ENCODE measurements at places on chromosomes 11 and 22.
A peak's percentile ranks its signal among the peaks of the same experiment; 100 is the strongest.

GRCh38 chr22:17817079-17817478 lies 42.8 kb upstream of the BID start:
- DNase-seq: no peak

- no peak for DNase-seq
Measured at GRCh38 chr11:2436521-2437031, 7.7 kb downstream of the TRPM5 start.

- DNase-seq: no peak
Measured at GRCh38 chr11:22703040-22703439, 36.6 kb downstream of the GAS2 start.

DNA sequence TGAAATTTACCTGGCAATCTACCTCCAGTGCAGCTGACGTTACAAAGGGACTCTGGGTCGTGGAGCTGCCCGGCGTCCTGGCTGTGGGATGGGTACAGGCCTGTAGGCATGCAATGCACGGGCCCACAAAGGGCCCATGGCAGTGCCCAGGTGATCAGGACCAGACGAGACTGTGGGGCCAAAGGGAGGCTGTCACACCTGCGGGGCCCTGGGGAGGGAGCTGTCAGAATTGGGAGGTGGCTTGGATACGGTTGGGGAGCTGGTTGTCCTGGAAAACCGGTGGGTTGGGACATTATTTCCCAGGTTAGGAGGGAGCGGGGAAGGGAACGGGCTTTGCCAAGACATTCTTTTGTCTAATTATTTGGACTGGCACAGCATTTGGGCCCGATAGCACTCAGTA lies 958.5 kb downstream of the BRD1 start:
- no peak for DNase-seq

DNA sequence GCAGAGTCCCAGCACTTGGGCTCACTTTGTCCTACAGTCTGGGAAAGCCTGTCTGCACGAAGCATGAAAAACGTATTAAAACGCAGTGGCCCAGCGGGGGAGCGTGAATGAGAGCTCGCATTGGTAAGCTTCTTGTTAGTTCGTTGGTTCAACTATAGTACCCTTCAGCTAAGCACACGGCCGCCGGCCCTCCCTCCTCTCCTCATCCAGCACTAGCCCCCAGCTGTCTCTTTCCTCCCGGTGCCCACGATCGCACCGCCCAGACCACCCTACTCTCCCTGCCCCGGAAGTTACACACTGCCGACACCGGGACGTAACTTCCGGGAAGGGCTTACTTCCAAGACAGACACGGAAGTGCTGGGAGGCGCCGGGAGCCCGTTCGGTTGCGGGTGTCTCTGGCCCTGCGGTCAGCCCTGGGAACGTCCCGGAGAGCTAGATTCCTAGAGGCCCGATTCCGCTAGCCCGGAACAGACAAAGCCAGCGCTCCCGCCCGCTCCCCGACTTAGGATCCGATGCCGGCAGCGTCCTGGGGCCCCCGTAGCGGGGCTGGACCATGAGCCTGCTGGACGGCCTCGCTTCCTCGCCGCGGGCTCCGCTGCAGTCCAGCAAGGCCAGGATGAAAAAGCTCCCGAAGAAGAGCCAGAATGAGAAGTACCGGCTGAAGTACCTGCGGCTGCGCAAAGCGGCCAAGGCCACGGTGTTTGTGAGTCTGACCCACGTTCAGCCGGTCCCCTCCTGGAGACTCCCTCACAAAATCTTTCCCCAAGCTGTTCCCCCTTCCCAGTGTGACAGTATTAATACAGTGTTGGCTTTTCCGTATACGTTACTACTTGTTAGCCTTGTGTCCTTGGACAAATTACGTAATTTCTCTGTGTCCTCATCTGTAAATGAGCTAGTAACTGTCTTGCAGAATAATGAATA lies at the start of gene TBRG1:
TSS of gene TBRG1 (plus strand) at position 334 of the 921 bp plus-strand sequence. CDS start at position 554, 220 bp downstream.
- DNase-seq: peak; percentile 78

DNA sequence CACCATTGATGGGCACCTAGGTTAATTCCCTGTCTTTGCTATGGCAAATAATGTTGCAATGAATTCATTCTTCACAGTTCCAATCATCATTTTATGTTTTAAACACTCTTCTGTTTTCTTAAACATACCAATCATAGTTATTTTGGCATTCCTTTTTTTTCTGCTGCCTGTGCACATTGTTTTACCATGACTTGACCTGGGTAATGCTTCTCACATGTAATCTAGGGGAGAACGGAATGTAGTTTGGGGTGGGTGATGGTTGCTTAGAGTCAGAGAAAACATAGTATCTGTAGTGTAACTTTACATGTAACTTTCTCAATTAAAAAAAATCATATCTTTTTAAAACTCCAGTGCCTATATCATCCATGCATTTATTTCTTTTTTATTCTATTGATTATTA lies 1945.3 kb upstream of the RAG2 start:
- no peak for DNase-seq

DNA sequence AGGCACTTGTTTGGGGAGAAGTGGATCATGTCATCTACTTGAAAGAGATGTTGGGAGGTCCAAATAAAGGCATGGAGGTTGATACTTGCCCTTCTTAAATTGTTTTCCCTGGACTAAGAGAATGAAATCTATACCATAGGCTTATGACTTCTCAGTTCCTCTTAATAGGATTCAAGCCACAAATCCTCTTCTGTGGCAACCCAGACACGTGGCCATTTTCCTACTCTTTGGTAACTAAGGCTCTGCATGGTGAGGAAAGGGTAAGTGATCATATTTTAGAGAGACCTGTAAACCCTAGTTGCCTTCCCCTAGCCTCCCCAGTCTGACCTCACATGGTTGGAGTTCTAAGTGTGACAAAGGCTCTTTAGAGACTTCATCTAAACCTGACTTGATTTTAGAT lies 72.9 kb upstream of the CD44 start:
- no peak for DNase-seq

DNA sequence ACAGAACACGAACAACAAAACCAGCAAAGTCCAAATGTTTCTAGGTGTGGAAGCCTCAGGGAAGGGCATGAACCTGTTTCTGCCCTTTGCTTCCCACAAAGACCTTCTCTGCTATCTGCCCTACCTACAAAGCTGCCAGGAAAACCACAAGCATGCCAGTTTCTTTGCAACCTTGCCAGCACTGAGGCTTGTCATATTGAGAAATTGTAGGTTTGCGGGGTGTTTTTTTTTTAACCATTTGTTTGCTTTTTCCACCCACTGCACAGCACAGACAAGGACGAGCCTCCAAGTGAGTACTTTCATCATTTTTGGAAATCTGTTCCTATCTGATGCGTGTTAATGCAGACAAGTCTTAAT lies 12.8 kb downstream of the PARVG start:
- DNase-seq: no peak

DNA sequence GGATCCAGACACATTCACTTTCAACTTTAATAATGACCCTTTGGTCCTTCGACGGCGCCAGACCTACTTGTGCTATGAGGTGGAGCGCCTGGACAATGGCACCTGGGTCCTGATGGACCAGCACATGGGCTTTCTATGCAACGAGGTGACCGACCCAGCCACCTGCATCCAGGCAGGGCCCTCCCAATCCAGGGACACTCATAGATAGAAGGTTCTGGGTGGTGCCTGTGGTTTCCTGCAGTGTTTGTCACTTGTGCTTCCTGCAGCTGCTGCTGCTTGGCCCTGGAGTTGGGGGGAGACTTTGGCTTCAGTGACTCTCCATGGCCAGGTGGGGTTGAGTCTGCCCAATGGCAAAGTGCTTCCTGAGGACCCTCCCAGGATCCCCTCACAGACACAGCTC lies 7.3 kb downstream of the APOBEC3B start:
- no peak for DNase-seq

DNA sequence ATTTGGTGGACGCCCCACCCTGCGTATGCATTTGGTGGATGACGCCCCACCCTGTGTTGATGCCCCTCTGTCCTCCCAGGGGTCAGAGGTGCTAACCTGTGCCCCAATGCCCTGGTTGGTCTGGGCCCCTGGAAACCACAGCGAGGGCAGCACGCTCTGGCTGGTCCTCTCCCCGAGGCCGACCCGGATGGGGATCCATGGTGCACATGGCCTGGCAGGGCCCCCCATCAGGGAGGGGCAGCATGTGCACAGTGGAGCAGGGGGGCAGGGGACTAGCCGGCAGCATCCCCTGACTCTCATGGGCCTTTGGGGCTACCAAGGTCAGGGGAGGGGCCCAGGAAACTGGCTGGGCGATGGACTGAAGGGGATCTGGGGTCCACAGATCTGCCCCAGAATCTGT lies 7.6 kb upstream of the MUC5AC start:
- no peak for DNase-seq

DNA sequence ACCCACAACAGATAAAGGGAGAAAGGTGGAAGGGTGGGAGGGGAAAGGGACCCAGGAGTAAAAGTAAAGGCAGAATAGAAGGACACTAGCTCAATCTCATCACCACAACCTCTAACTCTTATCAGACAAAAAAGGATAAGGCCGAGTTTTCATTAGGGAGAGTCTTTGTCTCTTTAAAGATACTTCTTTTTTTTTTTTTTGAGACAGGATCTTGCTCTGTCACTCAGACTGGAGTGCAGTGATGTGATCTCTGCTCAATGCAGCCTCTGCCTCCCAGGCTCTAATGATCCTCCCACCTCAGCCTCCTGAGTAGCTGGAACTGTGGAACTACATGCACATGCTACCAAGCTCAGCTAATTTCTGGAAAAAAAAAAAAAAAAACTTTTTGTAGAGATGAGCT lies 85.6 kb upstream of the CHRM4 start:
- DNase-seq: no peak

DNA sequence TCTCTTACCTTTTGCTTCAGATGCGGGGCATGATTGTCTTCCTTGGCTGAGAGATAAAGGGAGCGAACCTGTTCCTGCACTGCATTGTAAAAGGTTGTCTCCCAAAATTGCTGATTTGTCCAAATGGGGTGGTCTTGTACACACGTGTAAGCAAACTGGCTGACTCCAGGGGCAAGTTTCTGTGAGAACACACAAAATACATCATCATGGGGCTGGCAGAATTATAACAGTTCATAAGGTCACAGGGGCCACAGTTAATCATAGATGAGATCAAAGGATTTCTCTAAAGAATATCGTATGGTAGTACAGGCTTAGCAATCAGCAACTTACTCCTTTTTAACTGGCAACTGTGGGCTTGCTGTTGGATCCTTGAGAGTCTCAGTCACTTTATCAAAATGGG lies 194.3 kb downstream of the SWAP70 start:
- DNase-seq: no peak

DNA sequence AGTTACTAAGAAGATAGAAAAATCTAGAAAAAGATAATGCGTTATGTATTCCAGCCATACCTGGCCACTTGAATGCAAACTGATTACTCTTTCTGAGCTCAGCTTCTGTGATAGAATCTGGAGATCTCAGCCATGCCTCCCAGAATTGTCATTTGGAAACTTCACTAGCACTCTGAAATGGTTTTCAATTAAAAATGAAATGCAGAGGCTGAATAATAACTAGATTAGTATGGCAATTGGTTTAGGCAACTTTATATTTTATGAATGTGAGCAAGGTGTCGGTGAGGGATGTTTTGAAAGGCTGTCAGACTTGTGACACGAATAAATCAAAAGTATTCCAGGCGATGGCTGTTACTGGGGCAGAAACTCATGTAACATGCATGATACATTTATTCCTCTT lies 128.8 kb upstream of the SORL1-AS1 start:
- no peak for DNase-seq

DNA sequence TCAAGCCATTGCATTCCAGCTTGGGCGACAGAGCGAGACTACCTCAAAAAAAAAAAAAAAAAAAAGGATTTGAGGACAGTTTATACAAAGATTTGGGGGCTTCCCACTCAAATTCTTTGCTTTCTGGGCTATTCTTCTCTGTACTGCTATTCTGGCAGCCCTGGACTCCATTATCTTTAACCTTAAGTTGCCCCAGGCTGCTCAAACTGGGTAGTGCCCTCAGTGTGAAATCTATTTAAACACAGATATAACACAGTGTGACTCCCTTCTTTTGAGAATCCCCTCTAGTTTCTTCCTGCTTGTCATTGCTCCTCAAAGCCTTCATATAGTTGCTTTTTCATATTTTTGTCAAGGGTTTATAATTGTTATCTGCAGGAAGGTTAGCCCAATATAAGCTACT lies 49.5 kb upstream of the WEE1 start:
- DNase-seq: no peak

DNA sequence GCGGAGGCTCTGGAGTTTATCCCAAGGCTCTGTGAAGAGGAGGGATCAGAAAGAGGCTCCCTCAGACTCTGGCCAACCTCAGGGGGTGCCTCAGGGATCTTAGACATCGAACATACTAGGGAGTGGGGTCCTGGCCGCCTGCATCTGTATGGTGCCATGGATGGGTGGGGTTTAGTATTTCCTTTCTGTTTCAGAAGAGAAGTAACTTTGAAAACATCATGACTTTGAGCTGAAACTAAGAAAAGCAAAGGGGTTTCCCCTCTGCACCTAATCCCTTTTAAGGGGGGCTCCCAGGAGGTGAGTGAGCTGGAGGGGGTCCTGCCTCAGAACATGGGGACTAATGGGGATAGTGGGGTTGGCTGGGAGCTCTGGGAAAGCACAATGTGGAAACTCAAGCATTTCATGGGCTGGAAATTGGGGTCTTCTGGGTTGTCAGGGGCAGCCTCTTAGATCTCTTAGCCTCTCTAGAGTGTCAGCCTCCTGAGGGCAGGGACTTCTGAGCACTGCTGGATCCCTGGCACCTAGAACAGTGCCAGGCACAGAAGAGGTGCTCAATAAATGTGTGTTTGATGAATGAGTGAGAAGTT lies 11.8 kb upstream of the SSTR3 start:
- no peak for DNase-seq

DNA sequence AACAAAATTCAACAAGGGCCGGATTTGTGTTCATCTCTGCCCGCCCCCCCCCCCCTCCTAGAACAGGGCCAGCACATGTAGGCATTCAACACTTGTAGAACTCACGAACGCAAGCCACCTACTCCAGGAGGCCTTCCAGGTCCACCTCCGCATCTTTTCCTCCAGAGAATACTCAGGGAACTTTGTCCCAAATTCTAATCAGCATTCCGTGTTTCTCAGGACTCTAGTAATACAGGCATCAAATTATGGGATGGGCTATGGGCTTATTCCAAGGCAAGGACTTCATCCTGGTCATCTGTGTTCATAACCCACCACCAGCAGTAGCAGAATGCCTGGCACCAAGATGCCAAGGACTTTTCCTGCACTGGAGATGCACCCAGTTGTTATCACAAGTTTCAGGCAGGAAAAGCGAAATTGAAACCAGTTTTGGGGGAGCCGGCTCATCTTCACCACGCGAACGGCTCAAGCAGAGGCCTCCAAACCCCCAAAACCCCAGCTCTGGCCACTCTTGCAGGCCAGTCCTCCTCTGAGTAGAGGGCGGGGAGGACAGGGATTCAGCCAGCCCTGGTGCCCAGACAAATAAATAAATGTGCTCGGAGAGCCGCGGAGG lies 462 bp downstream of the UBE2L6 start:
- DNase-seq: no peak

GRCh38 chr11:111537336-111537860 lies 3.1 kb upstream of the LAYN start:
- DNase-seq: no peak

DNA sequence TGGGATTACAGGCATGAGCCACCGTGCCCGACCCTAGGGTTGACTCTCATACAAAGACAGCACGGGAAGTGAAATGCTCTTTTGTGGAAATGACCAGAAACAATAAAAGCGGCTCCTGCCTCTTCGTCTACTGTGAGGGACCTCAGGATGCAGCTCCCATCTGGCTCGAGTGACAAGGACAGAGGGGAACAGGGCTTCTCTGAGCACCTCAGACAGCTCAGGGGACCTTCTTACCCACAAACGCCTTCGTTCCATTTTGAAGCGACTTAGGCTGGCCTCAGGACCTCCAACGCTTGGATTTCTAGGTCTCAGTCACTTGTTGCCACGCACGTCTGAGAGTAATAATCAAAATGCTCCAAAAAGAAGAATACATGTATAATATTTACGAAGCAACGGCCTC lies 2.5 kb downstream of the PRAME start:
- DNase-seq: no peak
